NCI-H446 treated with DMSO at 0.1 percent for 48 hours (cell line): ENCODE measurements at places on chromosomes 12 and 14.
A peak's percentile ranks its signal among the peaks of the same experiment; 100 is the strongest.

GRCh38 chr12:91104812-91105466, 6.4 kb downstream of the LUM start:
- no peak for DNase-seq

DNA sequence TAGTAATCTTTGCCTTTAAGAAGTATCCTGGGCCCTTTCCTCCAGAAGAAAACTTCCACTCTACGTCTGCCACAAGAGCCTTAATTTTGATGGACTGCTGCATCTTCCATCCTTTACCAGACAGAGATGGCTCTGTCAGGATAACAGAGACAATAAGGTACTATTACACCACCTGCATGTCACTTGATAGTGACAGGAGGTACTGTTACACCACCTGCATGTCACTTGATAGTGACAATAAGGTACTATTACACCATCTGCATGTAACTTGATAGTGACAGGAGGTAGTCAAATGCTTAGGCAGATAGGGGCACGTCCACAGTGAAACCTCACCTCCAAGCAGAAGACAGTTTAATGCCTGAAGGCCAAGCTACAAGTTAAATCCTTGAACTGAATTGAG, 13.9 kb downstream of the OR6C74 start:
- DNase-seq: no peak

DNA sequence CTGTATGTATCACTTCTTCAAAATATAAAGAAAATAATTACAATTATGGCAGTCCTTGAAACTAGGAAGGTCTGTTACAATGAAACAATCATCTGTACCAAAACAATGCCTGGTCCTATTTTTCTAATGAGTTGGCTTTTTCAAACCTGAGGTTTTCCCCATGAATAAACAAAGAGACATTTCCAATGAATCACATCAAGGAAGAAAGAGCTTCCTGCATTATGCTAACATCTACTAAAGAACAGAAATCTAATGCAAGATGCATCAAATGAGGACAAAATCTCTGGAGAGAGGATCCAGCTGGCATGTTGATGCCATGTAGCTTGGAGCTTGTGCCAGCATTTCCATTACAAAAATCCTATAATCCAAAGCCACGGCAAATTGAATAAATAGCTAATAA, 29.3 kb downstream of the NIN start:
- no peak for DNase-seq

- DNase-seq: no peak
Observed at GRCh38 chr12:66664076-66664475, 14.8 kb downstream of the GRIP1 start.

GRCh38 chr12:68807576-68808387, at the start of gene MDM2:
MDM2 (plus strand) TSS chr12:68808177; CDS start chr12:68808478, 301 bp downstream.
- peak; percentile 71 for DNase-seq

DNA sequence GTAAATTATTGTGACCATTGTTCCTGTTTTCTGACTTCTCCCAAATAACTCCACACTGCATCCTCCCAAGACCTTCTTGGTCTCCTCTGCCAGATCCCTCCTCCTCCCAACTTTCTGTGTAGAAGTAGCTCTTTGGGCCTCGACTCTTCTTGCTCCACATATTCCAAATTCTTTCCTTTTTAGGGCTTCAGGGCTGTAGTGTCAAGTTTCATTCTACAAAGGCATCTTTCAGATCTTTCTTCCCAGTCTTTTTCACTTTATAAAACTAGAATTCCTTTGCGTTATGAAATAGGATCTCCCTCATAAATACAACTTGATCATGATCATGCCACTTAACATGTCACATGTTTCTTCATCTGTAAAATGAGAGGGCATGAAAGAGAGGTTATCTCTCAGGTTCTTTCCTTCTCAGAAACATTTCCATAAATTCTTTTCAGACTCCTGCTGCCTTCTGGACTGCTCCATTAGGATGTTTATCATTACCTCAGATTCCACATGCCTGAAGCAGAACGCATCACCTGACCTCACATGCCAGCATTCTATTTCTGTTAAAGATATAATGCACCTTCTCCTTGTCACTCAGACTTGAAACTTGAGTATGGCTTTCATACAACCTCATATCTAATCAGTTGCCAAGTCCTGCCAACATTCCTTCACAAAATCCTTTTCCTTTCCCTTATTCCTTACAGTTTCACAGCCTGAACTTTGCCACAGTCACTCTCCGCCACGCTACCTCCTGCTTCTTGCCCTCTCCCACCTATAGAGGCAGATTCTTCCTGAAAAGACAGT, 8.5 kb downstream of the SLC38A1 start:
- no peak for DNase-seq

- no peak for DNase-seq
Observed at GRCh38 chr12:107622001-107622400, 63.6 kb upstream of the PWP1 start.

- DNase-seq: no peak
Observed at GRCh38 chr14:55533960-55534359, 46.0 kb upstream of the KTN1 start.

GRCh38 chr14:105582639-105583038, 56.3 kb downstream of the TMEM121 start:
- no peak for DNase-seq

GRCh38 chr12:51953089-51953488, 1.6 kb downstream of the ACVR1B start:
- DNase-seq: no peak

DNA sequence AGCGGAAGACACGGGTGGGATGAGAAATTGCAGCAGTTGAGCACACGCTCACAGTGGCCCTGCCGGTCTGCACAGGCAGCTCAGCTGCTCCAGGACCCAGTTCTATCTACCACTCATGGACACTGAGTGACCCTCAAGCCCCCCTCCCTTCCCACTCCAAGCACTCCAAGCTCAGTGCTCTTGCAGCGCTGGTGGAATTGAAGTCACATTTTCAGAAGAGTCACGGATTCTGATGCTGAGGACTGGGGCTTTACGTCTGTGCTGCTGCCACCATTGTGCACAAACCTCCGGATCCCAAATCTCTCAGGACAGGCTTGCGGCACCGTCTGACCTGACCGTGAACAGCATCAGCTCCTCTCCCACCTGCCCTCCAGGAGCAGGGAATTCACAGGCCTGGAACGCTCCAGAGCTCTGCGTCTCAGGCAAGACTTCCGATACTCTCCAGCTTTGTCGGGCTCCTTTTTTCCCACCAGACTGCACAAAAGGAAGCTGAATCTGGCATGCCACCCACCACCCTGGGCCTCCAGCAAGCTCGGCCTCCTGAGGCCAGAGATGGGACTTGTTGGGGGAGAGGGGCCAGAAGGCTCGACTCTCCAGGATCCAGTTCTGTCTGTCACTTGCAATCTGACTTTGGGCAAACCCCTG, 213.1 kb upstream of the RTL1 start:
- DNase-seq: no peak

GRCh38 chr14:65449647-65450046, 37.1 kb downstream of the FUT8 start:
- DNase-seq: no peak

DNA sequence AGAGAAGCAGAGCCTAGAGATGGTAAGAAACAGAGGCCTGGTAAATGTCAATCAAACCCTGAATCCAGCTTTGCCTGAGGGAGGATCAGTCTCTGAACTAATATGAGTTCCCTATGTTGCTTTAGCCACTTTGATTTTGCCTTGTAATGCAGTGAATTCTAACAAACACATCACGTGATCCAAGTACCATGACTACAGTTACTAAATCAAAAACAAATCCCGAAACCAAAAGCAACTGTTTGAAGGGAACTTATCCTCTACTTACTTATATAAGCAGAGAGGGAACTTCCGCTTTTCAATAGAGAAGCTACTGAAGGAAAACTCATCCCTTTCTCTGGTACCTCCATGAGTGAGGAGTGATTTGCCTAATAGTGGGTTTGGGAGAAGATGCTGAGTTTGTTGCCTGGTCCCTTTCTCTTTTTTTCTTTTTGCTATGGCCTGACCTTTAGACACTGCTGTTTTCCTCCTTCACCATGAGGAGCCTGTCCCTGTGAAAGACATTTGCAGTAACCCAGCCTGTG, 7.7 kb upstream of the PPTC7 start:
- DNase-seq: no peak

DNA sequence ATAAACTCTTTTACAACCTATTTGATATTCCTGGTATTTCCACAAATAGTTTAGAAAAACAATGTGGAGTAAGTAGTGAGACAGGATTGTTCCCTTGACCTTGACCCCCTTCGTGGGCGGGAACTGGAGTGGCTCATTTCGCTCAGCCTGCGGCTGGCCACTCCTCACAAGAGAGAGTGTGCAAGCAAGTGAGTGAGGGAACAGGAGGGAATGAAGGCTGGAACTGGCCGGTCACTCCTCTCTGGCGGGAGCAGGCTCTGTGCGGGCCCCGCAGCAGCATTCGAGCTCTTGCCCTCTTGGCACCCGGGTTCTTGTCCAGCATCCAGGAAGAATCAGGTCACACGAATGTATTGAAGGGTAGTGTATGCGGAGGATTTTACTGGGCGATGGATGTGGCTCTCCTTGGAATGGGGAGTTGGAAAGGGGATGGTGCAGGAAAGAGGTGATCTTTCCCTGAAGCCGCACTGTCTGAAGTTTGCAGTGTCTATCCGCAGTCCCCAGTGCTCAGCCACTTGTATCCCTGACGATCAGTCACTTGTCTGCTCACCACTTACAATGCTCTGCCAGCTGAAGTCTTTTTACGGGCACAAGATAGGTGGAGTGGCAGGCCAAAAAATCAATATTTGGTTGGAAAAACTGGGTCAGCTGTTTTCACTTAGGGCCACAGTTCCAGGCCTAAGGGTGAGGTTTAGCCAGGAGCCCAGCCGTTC, 28.0 kb upstream of the TXNRD1 start:
- no peak for DNase-seq

DNA sequence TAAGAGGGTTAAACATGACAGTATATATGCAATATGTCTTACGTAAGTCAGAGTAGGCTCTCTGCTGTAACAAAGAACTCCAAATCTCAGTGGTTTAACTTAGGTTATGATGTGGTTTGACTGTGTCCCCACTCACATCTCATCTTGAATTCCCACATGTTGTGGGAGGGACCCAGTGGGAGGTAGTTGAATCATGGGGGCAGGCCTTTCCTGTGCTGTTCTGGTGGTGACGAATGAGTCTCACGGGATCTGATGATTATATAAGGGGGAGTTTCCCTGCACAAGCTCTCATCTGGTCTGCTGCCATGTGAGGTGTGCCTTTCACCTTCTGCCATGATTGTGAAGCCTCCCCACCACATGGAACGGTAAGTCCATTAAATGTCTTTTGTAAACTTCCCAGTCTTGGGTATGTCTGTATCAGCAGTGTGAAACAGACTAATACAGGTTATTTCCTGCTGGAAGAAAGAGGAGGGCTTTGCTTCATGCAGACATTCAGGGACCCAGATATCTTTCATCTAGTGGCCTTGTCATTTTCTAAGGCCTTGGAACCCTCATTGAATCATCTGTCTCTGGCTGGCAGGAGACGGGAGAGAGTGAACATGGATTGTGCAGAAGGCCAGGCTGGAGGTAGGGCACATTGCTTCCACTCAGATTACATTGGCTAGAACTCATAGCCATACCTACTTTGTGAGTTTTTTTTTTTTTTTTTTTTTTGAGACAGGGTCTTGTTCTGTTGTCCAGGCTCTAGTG, 96.1 kb downstream of the CRADD start:
- no peak for DNase-seq

- DNase-seq: no peak
Observed at GRCh38 chr12:77535734-77536133, 295.0 kb upstream of the NAV3 start.

DNA sequence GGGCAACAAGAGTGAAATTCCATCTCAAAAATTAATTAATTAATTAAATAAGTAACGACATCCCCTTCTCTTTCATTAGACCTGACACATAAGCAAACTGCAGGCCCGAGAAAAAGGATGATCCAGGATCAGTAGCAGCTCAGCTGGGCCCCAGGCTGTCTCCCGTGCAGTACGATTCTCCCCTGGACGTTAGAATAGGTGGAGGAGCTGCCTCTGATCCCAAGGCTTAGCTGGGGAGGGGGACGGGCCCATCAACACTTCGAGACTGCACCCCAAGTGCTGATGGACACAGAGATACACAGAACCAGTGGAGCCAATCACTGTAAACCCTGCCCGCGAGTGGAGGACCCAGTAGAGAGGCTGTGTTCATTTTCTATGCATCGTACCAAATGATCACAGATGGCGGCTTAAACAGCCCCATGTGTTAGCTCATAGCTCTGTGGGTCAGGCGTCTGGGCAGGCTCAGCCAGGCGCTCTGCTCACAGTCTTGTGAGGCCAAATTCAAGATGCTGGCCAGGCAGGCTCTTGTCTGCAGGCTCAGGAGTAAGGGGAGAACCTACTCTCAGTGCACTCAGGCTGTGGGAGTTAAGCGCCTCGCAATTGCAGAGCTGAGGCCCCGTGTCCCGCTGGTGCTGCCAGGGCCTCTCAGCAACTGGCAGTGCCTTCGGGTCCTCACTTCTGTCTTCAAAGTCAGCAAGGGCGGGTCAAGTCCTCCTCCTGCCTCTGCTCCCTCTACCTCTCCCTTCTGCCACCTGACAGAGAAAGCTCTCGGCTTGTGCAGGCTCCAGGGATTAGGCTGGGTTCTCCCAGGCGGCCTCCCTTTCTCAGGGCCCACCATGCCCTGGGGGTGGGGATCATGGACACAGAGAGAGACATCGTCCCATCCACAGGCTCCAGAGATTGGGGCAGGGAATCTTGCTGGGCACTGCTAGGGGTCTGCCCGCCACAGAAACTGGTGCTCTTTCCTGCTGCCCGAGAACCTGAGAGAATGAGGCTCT, 26.4 kb downstream of the RIMBP2 start:
- no peak for DNase-seq

DNA sequence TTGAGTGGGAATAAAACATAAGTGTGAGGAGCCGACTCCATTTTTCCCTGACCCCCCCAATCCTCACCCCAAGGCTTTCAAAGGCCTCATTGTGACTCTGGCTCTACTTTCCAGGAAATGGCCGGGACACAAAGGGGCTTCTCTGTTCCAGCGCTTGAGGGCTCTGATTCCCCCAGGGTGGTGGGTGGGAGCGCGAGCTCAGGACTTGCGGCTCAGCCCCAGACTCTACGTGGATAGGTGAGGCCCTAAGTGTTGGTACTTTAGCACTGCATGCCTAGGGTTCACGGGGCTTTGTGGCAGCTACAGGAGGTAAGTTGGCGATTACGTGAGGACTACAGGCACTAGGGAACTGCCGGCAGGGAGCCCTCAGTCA, 553 bp downstream of the CNPY2 start:
- DNase-seq: no peak

DNA sequence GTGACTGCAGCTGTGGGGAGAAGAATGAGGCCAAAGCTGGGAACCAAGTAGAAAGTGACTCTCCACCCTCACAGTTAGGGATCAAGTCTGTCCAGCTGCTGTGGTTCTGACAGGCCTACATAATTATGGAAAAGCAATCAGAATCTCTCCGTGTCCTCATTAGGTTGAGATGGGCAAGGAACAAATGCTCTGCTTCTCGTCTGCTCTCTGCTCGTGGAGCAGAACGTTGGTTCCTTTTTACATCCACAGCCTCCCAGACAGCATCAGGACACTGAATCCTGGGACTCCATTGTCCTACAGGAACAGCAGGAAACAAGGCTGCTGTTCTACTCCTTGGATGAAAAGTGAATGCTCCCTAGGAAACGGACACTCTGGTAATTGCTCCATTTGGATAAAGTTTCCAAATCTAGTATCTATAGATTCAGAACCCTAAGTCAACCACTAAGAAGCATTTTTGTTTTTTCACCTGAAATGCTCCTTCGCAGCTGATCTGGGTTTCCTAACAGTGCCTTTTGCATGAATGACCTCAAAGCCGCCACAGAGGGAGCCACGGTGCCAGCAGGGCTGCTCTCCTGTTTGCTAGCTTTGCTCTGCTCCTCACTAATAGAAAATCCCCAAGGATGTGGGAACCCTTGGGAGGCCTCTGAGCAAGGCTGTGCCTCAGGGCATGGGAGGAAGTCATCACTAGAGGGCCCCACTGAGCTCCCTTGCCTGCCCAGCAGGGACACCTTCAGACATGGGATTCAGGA, 102.0 kb downstream of the EGLN3 start:
- DNase-seq: peak; percentile 42

- no peak for DNase-seq
Observed at GRCh38 chr12:57179331-57180086, 32.1 kb upstream of the LRP1-AS start.
